ENCODE measurements at places on chromosomes 11 and 22.

DNA sequence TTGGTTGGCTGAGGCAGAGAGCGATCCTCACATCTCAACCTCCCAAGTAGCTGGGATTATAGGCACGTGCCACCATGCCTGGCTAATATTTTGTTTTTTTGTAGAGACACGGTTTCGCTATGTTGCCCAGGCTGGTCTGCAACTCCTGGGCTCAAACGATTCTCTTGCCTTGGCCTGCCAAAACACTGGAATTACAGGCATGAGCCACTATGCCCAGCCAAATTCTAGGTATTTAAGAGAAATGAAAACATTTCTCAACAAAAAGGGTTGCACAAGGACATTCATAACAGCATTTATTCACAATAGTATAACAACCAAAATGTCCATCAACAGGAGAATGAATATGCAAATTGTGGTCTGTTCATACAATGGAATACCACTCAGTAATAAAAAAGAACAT lies 31.7 kb upstream of the RBX1 start:
- no peak for ATAC-seq

DNA sequence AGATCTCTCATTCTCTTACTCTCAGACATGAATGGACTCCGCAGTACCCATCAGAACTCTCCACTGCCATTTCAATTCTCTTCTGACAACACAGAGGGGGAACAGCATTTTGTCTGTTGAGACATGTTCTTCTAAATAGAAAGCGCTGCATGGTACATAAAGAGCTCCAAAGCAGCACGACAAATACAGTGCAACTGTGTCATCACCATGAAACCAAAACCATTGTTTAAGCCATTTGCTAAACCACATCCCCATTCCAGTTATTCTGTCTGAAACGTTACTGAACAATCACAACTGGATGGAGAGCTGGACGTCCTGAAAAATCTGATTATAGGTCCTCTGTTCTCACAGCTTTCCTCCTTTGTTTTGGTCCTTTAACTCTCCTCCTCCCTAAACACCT lies 17.9 kb upstream of the TENM4 start:
- no peak for ATAC-seq

DNA sequence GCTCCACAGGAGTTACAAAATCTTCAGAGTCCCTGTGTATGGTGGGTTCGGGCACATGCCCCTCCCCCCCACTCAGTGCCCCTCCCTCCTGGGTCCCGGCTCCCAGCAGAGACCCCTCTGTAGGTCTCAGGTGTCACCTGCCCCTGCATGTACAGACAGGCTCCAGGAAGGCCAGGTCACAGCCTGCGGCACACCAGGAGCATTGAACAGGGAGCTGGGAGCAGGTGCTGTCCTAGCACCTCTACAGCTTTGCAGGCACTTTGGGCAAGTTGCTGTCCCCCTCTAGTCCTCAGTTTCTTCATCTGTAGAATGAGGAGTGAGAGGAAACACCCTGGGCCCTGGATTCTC lies 80.1 kb upstream of the RTL6 start:
- ATAC-seq = no peak

GRCh38 chr11:116217006-116217405 lies 555.8 kb downstream of the BUD13 start:
- ATAC-seq = no peak

DNA sequence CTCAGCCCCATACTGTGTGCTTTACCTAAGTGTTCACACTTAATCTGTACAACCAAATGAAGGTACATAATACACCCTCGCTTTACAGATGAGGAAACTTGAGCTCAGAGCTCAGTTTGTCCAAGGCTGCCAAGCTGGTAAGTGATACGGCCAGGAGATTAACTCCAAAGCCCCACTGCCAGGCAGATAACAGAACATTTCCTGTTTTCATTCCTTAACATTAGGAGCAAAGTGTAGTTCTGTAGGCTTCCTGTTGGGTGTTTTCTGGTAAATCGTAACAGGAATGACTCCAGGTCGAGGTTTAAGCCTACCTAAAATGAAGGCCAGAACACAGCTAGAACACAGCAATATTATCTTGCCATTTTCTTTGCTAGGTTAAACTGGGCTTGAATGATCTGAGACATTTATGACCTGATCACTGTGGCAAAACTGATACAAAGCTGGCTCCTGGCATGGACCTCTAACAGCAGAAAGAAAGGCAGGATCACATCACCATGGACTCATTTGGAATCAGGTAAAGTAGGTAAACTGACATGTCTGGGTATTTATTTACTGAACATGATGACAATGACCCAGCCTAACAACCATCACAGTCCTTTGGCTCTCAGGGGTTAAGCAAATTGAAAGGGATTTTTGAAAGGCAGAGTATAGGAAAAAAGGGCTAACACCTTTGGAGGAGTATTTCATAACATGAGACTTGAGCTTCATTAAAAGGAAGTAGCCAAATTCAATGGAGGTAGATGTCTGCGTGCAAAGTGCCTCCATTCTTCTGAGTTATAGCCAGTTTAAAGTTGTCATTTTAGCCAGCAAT lies 3.9 kb upstream of the NUP50 start:
- no peak for ATAC-seq
